EL (cell line): ENCODE measurements at places on chromosomes 7 and 10.

DNA sequence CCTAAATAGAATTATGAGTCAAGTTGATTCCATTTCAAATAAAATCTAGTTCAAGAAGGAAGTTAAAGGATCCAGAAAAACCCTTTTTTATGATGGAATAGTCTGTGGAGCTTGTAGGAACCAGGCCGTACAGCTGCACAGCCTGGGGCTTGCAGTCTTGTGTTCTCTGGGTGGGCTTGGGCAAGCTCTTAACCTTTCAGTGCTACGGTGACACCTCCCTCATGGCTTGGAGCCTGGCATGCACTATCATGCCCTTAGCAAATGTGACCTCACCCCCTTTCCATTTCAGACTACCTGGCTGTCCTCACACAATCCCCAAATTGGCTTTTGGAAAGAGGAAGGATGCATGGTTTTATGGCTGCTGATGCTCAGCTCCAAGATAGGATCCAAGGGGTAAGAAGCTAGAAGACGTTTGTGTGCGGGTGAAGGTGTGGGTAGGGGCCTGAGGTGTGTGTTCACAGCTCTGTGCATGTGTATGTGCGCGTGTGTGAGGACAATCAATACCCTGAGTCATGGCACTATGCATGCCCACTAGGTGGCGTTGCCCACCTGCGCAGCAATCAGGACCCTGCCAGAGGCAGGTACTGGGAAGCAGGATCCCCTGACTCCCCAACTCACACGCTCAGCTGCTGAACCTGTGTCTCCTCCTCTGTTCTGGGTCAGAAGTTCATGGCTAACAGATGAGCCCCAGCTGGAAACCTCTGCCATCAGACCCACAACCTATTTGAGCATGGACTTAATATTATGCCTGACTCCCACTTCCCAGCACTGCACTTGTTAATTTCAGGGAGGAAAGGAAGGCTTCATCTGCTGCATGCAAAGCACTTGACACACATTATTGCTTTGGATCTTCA, 113.4 kb downstream of the PTPN20 start:
- peak; percentile 39 for DNase-seq

DNA sequence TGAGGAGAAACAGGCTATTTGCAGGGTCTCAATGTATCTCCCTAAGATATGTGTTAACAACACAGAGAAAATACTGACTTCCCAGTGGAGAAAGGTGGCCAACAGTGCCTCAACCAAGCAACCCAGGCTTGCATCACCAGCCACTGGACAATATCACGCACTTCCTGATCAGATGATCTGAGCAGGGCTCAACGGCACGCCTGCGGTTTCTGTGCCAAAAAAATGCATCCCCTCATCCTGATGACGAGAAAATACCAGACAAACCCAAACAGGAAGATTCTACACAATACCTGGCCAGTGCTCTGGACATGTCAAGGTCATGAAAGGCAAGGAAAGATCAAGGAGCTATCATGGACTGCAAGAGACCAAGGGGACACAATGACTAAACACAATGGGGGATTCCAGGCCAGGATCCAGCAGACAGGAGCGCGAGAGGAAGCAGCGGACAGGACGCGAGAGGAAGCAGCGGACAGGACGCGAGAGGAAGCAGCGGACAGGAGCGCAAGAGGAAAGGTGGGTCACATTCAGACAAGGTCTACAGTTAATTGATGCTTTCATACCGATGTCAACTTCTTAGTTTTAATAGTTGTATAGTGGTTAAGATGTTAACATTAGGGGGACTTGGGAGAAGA, 51.1 kb downstream of the GNA12 start:
- DNase-seq = no peak

DNA sequence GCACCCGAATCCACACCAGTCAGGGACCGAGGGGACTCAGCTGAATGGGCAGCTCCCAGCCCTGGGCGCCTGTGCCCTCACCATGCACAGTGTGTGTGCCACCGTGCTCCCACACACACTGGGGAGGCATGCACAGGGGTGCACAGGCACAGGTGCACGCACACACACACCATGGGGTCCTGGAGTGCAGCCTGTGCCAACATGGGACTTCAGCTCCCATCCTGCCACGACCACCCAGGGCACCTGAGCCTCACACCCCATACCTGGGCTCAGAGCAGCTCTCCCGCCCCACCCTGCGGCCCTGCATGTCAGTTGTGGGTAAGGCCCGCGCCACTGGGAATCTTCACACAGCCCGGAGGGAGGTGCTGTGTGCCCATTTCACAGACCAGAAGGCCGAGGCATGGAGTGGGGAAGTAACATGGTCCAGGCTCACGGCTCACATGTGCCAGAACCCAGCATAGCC, 8.0 kb downstream of the ELFN1 start:
- DNase-seq = no peak

GRCh38 chr7:34425194-34425593, 232.8 kb upstream of the NPSR1 start:
- no peak for DNase-seq

- DNase-seq = no peak
Observed at GRCh38 chr7:158369866-158370265, 217.8 kb downstream of the PTPRN2 start.

DNA sequence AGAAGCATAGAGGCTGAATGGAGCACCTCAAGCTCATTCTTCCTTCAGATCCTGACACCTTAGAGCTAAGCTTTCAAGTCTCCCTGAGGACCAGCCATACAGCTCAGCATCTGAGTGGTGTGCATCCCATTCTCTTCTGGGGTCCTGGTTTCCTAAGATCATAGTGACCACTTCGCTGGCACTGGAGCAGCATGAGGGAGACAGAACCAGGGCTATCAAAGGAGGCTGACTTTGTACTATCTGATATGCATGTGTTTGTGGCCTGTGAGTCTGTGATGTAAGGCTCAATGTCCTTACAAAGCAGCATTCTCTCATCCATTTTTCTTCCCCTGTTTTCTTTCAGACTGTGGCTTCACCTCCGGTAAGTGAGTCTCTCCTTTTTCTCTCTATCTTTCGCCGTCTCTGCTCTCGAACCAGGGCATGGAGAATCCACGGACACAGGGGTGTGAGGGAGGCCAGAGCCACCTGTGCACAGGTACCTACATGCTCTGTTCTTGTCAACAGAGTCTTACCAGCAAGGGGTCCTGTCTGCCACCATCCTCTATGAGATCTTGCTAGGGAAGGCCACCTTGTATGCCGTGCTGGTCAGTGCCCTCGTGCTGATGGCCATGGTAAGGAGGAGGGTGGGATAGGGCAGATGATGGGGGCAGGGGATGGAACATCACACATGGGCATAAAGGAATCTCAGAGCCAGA, 31.0 kb downstream of the PRSS2 start:
- DNase-seq = no peak

DNA sequence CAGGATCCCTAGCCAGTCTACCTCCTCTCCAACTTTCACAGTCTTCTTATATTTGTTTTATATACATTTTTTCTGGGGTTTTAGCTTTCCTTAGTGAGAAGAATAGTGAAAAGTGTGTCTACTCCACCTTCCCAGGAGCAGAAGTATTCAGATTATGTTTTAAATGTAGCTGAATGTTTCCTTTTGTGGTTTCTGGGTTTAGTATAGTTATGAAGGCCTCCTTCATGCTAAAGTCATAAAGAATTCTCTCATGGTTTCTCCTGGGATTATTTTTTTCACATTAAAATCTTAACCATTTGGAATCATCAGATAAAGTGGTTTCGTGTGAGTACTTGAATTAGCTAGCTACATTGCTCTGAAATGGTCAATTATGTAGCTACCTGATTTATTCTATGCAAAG, 50.9 kb downstream of the ANKMY2 start:
- DNase-seq = no peak

GRCh38 chr10:93160829-93161228, 87.1 kb downstream of the CYP26A1 start:
- peak; percentile 85 for DNase-seq

DNA sequence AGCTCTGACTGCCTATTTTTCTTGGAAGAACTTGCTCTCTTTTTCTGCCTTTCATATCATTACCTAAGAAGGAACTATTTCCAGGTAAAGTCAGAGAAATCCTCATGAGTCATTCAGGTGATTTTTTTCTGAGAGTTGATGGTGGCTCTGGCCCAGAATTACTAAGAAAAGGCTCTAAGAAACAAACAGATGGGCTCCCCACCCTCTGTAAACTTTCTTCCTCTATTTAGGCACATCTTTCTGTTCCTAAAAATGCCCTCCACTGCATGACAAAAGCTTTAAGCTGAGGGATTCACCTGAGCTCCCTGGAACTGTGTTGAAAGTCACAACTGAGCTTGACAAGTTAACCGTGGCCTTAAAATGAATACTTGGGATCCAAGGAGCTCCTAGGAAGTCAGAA, 1.6 kb downstream of the OLAH start:
- no peak for DNase-seq

DNA sequence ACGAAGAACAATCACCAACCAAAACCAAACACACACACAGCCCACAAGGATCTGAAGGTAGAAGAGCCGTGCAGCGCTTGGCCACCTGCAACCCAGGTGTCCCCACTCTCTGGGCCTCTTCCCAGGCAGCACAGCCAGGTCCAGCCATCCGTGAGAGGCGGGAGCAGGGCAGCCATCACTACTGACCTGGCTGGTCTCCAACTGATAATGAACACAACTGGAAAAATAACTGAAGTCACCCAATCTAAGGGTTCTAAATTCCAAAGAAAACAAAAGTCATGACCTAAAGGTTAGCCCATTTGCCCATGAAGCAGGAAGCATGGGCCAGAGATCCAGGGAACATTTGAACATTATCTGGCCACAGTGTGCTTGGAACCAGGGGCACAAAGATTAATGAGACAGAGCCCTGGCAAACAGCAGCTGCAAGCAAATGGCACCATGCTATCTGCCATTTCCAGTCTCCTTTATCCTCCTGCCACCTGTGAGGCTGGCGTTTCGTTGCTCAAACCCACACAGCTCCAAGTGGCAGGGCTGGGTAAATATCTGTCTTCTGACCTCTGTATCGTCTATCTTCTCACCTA, 207.9 kb downstream of the TNS3 start:
- DNase-seq = no peak

GRCh38 chr10:29012926-29013554, 275.8 kb upstream of the LYZL1 start:
- DNase-seq = no peak

DNA sequence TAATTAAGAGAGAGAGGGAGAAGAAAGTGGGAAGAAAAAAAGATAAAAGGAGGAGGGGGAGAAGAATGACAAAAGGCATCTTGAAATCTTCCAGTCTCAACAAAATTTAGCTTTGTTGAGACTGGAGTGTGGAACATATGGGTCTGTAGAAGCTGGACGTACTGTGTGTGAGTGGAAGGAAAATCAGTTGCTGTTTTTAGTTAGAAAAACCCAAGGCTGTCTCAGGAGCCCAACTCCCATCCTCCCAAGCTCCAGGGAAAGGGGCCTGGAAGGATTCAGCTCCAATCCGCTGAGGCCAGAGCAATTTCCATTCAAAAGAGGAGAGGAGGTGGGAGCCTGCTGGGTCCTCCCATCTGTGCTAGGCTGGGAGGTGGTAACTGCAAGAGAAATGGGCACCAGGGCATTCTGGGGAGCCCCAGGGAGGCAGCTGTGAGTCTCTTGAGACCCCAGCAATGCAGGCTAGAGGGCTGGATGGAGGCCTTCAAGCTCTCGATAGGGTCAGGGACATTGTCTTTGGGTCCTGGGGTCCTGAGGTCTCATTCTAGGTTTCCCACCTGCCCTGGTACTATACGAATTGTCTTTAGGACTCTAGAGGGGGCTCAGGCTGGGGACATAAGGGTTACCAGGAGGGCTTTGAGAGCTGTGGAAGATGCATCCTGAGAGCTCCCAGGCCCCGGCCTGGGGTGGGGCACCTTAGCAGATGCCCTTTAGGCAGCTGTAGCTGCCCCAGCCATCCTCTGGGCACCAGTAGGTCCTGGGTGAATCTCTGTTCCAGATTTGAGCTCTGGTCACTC, 21.4 kb downstream of the ADCYAP1R1 start:
- no peak for DNase-seq

DNA sequence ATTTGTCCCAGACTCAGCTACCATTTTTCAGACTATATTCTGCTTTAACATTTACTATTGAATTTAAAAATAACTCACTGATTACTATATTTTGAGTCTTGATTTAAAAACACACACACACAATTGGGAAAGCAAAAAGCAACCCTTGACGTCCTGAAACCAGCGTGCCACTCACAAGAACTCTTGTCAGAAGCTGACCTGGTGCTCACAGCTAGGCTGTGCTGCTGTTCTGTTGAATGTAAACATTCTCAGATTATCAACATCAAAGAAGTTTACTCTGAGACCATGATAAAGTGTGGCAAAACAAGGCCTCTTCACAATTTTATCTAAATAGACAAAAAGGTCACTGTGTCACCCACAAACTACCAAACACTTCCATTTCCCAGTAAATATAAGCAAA, 62.6 kb upstream of the CACNA2D1 start:
- no peak for DNase-seq
